ENCODE measurements at places on chromosomes 2 and 18.

DNA sequence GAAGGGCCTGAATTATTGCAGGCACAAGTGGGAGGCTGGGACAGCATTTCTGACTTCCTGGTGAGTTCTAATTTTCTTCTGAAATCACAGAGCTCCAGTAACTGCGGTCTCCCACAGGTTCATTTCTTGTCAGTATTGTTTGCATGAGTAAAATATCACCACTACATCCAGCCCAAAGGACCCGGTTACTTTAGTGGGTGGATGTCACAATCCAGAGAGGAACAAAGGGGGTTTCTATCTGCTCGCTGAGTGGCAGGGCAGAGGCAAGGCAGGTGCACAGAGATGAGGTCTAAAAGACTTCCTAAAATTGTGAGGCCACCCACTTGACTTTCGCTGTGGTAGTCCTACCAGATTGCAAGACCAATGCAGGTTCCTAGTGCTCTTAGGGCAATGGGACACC lies 800.4 kb upstream of the ID2 start:
- DNase-seq, result no peak

DNA sequence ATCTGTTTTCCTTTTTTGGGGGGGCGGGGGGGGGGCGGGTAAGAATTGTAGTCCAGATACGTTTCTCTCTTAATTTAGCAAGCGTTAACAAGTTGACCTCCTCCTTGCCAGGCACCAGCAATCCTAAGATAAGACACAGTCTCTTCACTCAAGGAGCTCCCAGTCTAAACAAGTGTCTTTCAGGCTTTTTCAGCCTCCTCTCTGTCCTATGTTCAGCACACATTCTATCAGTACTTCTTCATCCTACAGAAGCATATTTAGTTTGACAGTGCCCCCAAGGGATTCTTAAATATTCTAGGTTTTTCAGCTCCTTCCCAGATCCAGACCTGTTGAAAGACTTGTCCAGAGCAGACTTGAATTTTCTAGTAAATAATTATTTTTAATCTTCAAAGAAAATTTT lies 2.7 kb downstream of the PPP1CB start:
- DNase-seq, result no peak

DNA sequence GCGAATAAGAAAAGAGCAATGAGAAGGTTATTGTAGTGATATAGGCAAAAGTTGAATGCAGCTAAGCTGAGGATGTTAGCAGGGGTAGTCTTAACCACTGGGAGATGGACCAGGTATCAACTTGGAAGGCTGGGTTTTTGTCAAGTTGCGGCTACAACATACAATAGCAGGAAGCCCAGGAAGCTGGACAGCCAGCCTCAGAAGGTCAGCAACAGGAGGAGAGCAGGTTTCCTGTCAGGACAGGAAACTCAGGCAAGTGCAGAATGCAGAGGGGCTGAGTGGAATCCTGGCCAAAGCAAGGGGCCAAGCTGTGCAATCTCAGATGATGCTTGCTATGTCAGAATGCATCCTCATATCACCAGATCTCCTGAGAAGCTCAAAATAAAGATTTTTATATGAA lies 530.0 kb upstream of the ID2 start:
- DNase-seq, result no peak

GRCh38 chr2:25988134-25988533 lies 5.8 kb upstream of the KIF3C start:
- no peak for DNase-seq

DNA sequence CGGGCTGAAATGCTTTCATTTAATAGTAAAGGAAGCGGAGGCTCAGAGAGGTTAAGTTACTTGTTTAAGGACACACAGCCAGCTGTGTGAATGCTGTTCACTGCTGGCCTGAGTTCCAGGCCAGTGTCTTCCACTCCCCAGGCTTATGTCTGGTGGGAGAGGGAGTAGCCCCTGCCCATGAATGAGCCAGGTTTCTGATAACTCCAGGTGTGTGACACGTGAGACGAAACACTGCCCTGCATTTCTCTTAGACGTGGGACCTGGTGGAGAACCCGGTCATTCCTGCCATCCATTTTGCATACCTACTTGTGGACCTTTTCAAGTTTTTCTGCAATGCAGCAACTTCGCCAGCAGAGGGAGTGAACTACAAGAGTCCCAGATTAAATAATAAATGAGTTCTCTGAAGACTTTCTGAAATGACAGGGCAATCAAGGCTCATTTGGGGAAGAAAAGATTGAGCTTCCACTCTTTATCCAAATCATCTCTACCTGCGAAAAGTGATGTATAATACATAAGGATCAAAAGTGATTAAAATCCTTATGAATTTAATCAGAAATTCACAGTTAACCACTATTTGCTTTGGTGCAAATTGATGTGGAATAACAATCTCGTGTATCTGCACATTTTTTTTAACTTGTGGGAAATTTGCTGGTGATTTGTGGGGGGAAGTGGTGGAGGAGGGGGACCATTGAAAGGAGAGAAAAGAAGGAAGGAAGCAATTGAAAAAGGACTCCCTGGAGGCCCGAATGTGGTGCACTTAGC lies 79.4 kb upstream of the ASB18 start:
- no peak for DNase-seq

Measured in T-helper 17 cell (primary cell).